ENCODE measurements at places on chromosomes 3 and 15. TPM values are rescaled to one million over a fixed set of nuclear protein-coding genes. Genes with fewer than 3 reads are reported as not detected.

DNA sequence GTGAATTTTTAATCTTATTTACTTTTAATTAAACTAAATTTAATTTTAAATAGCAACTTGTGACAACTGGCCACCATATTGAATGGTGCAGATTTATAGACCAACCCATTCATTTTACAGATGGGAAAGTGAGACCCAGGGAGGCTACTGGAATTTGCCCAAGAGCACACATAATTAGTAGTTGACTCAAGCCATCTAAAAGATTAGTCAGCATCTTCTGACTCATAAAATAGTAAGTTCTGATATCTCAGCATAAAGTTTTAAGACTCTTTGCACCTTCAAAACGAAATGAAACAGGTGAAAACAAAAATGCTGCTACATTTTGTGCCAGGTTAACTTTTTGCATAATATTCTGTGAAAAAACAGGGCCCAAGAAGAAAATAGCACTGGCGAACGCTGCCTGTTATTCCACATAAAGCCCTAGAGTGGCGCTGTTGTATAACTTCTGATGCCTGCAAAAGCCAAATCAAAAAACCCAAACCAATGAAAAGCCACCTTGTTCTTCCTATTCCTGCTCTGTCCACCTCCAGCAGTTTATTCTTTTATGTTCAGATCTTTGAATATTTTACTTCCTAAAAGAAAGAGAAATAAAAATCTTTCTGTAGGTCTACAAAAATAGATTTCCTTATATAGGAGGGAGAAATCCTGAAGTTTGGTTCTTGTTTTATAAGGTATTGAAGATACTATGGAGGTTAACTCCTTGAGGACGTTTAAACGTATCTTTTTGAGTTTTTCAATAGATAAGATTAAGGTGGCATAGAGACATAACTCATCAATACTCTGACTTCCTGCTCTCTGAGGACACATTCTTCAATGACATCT lies 62.8 kb downstream of the OTOL1 start:
- no peak overlapping the region for H3K27ac ChIP-seq
- no peak for DNase-seq
- no peaks in the 10 kb centered on the region for H3K4me1 ChIP-seq
- H3K27me3 ChIP-seq = no peaks in the 10 kb centered on the region
- H3K36me3 ChIP-seq = no peaks in the 10 kb centered on the region

GRCh38 chr3:184696697-184697096 lies 15.2 kb downstream of the MAGEF1 start:
- no peaks in the 10 kb centered on the region for H3K27me3 ChIP-seq
- H3K4me1 ChIP-seq = peaks cover 2% of the 10 kb centered on the region
- H3K27ac ChIP-seq = no peak overlapping the region
- DNase-seq = no peak
- no peaks in the 10 kb centered on the region for H3K36me3 ChIP-seq

GRCh38 chr3:127105587-127105986 lies 87.3 kb upstream of the PRR23E start:
- H3K4me1 ChIP-seq = no peaks in the 10 kb centered on the region
- DNase-seq = no peak
- H3K27ac ChIP-seq = no peak overlapping the region
- no peak overlapping the region for H3K4me3 ChIP-seq

GRCh38 chr3:127073941-127074820 lies 91.3 kb downstream of the PLXNA1 start:
- no peak overlapping the region for H3K4me3 ChIP-seq
- H3K27ac ChIP-seq = no peak overlapping the region
- no peaks in the 10 kb centered on the region for H3K27me3 ChIP-seq
- H3K4me1 ChIP-seq = no peaks in the 10 kb centered on the region
- H3K36me3 ChIP-seq = no peaks in the 10 kb centered on the region
- no peak for DNase-seq

GRCh38 chr3:112602217-112602838 lies 38.6 kb downstream of the CCDC80 start:
- no peak overlapping the region for H3K27ac ChIP-seq
- no peak for DNase-seq
- H3K4me1 ChIP-seq = no peaks in the 10 kb centered on the region

GRCh38 chr3:44883213-44883955 lies 9.0 kb downstream of the TGM4 start:
- peaks cover 10% of the 10 kb centered on the region for H3K27me3 ChIP-seq
- DNase-seq = no peak
- H3K4me3 ChIP-seq = no peak overlapping the region
- no peak overlapping the region for H3K27ac ChIP-seq

Gene LNP1
- 0.40 TPM for total RNA-seq

Gene TRH
- not detected for total RNA-seq

Gene TIGIT
- 1.2 TPM for total RNA-seq

Data from transverse colon (tissue), 4 donors.